Tongue (tissue), 3 donors: ENCODE measurements at places on chromosomes 1 and 21. TPM values are rescaled to one million over a fixed set of nuclear protein-coding genes. Genes with fewer than 3 reads are reported as not detected.

DNA sequence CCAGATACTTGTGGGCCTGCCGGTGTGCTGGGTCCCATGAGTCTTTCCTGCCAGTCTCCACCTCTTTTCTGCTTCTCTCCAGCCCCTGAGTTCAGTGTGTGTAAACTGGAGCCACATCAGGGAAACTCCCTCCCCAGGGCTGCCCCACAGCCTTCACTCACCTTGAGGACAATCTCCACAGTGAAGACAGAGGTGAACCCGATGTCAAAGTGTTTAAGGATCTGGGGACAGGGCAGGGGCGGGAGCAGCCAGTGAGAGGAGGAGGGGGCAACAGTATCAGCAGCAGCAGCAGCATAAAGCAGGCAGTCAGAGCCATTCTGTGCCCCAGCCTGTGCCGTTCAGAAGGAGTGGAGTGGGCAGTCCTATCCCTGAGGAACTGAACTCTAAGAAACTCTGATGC is 43.2 kb downstream of the CACNA1S start:
- DNase-seq = no peak

DNA sequence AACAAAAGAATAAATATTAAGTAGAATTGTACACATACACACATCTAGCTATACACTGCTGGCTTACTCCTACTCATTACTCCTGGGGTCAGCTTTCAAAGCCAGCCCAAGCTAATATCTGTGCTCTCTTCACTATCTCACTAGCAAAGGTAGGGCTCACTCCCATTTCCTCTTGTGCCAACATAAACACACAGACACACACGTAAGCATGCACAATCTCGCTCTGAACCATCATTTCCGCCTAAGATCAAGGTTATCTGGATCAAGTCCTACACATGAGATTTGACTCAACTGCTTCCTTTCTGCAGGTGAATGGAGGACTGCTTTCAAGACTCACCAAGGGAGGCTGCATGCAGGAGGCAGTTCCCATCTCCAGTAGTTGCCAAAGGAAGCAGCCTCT is 28.8 kb upstream of the MTMR11 start:
- DNase-seq = no peak

GRCh38 chr21:44901391-44902074 is 19.2 kb downstream of the ITGB2 start:
- no peak for DNase-seq

DNA sequence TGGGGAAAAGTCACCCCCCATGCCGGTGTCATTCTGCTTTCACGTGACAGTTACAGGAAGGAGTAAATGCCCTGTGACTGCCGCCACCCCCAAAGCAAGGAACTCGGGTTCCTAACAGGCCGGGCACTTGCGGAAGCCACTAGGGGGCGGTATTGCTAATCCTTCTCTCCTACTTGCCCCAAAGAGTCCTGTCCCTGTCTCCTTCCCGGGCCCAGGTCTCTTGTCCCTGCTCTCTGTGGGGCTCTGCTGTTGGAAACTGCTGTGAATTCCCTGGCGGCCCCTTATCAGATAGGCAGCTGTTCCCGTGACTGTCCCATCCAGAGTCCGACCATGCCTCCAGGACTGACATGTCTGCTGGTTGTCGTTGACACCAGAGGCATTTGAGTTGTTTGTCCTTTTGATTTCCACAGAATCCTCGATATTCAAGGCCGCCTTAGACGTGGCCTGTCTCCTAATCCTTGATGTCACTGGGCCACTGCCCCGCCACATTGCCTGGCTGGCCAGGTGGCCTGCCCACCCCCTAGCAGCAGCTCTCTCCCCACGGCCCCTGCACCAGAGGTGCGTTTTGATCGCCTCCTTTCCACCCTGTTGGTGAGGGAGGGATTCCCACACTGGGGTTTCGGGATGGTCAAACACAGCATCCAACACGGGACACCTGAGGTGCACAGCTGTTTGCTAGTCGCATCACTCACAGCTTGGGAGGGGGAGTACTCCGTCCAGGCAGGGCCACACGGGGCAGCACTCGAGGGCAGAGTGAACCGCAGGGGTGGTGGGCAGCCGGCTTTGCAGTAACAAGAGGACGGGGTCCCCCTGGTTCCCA is 37.3 kb downstream of the CHAF1B start:
- DNase-seq = peak; percentile 63

DNA sequence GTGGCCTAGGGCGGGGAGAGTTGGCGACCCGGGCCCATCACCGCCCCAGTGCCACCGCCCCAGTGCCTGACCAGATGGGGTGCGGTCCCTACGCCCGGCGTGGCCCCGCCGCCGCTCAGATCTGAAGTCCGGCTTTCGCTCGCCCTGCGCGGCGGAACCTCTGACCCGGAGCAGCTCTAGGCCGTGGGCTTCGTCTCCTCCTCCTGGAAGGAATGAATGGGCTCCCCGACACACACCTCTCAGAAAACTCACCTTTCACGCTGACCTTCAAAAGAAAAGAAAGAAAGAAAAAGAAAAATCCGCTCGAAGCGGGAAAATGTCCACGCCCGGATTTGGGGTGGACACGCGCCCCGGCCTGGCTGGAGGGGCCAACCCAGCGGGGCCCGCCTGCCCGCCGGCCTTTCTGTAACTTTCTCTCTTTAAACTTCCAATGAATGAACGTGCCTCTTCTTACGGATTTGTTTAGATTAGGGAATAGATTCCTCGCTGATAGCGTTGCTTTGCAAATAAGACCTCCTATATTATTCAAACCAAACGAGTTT is 5.4 kb upstream of the SIM2 start:
- no peak for DNase-seq

- DNase-seq = no peak
Observed at GRCh38 chr1:1208713-1209433, 2.5 kb upstream of the TNFRSF18 start.

DNA sequence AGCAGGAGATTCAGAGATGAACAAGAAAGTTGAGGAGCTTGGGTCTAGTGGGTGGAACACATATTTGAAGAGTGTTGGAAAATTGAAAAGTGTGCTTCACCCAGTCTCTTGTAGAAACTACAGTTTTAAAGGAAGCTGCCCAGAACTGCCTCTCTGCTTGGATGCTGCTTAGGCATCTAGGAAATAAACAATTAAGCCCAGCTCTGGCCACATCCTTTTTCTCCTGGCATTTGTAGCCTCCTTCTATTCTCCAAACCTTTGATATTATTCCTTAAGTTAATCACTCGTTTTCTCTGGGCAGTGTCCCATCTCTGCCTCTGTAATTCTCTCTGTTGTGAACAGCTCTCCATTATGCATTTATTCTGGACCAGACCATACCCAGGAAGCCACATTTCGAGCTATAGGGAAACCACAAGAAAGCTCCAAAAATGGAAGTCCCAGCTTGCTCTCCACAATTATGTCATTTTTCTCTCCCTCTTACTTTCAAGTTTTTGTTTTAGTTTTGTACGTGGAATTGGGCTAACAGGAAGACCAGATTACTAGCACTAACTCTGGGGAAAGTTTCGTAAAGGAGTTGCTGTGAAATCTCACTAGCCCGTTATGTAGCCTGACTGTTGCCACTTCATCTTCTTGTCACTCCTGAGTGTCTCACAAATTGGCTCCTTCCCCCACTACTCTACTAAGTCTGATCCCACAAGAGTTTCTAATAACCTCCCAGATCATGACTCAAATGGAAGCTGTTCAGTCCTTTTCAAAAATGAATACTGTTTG is 102.2 kb downstream of the NTMT2 start:
- no peak for DNase-seq

DNA sequence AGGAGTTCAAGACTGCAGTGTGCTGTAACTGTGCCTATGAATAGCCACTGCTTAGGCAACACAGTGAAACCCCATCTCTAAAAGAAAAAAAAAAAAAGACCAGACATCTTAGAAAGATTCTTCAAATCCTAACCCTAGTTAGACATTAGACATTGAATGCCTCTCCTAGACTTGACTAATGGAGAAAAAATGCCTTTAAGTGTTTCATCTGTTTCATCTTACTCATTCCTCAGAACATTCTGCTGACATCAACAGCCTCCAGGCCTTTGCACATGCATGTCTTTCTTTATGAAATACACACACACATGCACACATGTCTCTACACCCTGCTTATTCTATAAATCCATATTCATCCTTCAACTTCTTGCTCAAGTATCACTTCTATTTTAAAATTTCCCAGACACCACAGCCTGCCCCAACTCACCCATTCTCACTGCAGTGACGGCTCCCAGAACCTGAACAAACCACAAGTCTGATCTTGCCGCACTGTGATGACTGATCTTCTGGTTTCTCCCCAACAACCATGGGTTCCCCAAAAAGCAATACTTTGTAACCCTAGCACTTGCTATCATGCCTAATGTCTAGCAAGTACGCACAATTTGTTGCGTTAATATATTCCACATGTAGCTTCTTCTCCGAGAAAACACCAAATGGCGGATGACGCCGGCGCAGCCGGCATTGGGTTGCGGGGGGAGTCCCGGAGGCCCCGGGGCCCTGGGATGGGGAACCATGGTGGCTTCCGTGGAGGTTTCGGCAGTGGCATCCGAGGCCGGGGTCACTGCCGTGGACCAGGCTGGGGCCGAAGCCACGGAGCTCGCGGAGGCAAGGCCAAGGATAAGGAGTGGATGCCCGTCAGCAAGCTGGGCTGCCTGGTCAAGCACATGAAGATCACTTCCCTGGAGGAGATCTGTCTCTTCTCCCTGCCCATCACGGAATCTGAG is 37.4 kb downstream of the LRRC52 start:
- no peak for DNase-seq

GRCh38 chr21:43702785-43703034 is 16.2 kb upstream of the PDXK start:
- DNase-seq = no peak

DNA sequence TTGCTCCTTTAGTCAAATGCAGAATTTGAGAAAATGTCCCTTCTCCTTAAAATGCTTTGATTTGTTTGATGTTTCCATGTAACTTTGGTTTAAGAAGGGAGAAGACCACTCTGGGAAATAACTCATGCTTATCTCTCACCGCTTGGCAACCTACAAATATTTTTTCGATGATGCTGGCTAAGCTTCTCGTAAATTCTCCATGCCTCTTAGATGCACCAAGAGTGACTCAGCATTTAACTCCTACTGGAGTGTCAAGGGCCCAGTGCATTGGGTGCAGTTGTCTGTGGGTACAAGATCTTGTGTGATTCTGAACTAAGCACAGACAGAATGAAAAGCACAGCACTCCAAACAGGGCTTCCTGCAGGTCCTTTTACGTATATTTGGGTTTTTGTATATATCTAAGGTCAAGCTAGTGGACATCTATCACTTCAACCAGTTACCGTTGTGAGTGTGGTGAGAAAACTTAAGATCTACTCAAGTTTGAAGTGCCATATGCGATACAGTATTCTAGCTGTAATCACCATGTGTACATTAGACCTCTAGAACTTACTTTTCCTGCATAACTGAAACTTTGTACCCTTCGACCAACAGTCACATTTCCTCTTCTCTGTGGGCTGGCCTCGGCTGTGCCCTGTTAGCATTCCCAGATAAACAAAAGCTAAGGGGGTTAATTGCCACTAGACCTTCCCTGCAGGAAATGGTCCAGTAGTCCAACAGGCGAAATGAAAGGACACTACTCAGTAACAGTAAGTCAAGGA is 55.8 kb downstream of the COL18A1 start:
- DNase-seq = no peak

C4BPB gene
- not detected for total RNA-seq

OR2T33 gene
- not detected for total RNA-seq

C1orf226 gene
- total RNA-seq = 2.3 TPM

ALX3 gene
- total RNA-seq = not detected
